ENCODE measurements at places on chromosomes 5 and 9.

- no peak for DNase-seq
Observed at GRCh38 chr5:156974328-156974727, 11.3 kb upstream of the TIMD4 start.

DNA sequence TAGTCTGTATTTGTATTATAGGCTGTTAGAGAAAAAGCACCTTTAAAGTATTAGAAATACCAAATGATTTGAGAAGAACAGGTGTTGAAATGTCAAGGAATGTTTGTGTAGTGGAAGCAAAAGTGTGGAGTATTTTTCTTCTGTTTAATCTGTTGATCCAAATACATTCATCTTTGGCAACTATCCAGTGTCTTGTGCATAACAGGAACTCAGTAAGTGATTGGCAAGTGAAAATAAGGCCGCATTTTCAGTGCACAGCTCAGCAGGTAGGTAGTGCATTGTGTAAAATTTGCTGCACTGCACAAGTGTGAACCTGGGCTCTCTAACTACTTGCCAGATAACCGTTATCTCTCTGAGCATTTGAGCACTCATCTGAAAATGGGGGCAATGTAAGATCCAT, 61.8 kb downstream of the CHSY3 start:
- DNase-seq = no peak

DNA sequence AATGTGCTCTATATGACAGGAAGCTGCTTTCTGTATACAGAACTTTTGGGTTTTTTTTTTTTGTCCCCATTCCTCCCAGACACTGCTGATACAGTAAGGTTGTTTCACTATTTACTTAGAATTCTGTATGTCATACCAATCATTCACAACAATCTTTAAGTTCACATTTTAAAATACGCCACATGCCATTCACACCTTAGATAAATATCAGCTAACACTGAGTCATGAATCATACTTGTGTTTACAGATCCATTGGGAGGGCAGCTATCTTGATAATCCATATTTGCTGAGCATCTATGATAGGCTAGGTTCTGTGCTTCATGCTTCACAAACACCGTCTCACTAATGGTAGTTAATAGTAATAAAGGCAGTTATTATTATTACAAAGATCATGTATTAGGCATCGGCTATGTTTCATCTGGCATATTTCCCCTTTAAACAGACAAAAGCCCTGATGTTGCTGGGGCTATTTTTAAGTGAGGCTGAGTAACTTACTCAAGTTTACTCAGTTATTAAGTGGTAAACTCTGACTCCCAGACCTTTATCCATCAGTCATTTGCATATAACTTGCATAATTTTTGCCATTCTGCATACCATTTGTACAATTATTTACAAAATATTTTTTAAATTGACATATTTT, 152.2 kb upstream of the HMHB1 start:
- no peak for DNase-seq

GRCh38 chr5:163978897-163979296, 473.5 kb downstream of the MAT2B start:
- no peak for DNase-seq

All from M059J (cell line).